ENCODE measurements at places on chromosomes 6 and 20.
A peak's percentile ranks its signal among the peaks of the same experiment; 100 is the strongest.

DNA sequence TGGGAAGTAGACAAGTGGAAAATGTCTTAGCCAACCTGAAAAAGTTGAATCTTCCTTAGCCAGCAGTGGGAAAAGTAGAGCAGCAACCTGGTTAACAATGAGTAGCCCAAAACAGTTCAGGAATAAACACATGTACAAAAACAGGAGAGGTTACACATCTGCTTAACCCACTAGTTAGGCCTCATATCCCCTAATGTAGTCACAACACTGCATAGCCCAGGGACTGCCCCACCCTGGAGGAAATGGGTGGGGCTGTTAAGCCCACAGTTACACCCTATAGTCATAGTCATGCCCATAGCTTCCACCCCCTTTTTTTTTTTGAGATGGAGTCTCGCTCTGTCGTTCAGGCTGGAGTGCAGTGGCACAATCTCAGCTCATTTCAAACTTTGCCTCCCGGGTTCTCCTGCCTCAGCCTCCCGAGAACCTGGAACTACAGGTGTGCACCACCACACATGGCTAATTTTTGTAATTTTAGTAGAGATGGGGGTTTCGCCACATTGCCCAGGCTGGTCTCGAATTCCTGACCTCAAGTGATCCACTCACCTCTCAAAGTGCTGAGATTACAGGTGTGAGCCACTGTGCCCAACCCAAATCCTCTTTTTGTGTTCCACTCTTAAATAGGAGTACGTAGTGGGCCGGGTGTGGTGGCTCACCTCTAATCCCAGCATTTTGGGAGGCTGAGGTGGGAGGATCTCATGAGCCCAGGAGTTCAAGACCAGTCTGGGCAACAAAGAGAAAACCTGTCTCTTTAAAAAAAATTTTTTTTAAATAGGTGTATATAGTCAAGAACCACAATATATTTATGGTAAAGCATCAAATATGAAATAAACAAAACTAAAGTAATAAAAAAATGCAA lies 24.5 kb downstream of the ILRUN start:
- peak; percentile 84 for DNase-seq

GRCh38 chr6:166515072-166515810 lies 71.2 kb downstream of the RAMACL start:
- DNase-seq, result peak; percentile 93

- DNase-seq, result no peak
Measured at GRCh38 chr20:48180618-48181017, 395.3 kb upstream of the SULF2 start.

- DNase-seq, result peak; percentile 68
Measured at GRCh38 chr6:113102761-113103160, 754.4 kb upstream of the MARCKS start.

DNA sequence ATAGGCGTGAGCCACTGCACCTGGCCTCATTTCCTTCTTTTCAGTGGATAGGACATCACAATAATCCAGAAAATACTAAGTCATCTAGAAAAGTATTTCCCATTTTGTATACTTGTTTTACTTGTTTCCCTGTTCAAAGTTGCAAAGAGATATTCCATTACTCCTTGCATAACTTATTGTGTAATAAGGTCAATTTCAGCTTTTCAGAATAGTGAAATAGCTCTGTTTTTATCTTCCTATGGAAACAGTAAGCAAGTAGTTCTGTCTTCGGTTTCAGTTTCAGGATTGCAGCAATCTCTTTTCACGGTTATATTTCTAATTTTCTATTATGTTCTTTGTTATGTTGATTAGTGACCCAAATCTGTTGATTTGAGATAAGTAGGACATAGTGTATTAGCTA lies 6.0 kb downstream of the STX11 start:
- DNase-seq, result no peak

Measured in fibroblast of mammary gland (primary cell).